Ovary (tissue), 10 donors: ENCODE measurements at places on chromosomes 12 and 14.
A peak's percentile ranks its signal among the peaks of the same experiment; 100 is the strongest.

DNA sequence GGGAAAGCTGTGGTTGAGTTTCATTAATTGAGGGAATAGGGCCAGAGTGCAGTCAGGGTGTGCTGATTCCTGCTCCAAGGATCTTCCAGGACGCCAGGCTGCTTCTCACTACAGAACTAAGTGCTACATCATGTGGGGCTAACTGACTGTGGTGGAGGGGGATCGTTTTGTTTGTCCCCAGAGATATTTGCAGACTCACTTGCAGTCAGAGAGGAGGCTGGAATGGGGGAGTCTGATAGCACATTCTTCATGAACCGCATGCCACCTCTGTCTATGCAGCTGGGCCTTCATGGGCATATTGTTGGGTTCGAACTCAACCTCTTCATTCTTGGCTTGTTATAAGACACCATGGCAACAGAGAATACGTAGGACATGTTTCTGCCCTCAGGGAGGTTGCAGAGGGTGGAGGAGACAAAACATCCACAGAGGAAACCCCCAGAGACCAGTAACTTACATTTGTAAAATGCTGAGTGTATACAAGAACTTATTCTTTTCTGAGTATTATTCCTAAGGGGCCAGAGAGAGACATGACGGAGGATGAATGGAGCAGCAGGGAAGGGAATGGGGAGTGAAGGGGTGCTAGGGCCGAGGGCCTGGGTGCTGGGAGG, 13.0 kb downstream of the KRT7 start:
- no peak for DNase-seq

GRCh38 chr12:14784471-14784870, 18.8 kb downstream of the WBP11 start:
- no peak for DNase-seq

DNA sequence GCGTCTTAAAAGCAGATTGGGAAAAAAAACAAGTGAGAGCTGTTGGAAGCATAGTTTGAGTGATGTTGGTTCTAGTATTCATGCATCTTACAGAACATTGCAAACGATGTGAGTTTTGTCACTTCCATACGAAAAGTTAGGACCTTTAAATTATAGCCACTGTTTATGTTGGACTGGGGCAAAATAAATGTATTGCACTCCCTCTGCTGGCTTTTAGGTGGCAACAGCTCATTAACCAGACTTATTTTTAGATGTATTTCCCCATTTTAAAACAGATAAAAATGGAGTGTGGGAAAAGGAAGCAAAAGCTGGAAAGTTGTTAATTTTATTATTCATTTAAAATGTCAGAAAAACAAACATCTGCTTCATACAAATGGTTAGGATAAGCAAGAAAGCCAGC, 111.9 kb downstream of the LGR5 start:
- DNase-seq = no peak

- no peak for DNase-seq
Measured at GRCh38 chr14:21894003-21894897, 220.6 kb upstream of the OR4E1 start.

DNA sequence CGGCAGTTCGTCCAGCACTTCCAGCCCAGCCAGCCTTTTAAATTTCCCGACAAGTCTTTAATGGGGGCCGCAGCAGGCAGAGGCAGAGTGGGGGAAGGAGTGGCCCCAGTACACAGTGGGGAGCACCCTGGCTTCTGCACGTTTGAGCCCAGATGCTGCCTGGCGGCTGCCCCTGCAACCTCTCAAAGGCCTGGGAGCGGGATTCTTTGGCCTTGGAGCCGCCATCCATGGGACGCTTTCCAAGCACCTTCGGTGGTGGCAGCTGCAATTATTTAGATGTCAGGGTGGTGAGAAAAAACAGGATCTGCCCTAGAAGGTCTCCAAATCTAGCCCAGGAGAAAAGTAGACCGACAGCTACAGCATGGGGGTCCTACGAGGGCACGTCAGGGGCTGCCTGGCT, 46.0 kb downstream of the FAM222A start:
- peak; percentile 33 for DNase-seq

GRCh38 chr12:124321040-124321481, 26.2 kb downstream of the RFLNA start:
- peak; percentile 81 for DNase-seq

- no peak for DNase-seq
Measured at GRCh38 chr12:122139266-122139665, 34.8 kb downstream of the IL31 start.

GRCh38 chr12:80861641-80862378, 75.9 kb downstream of the LIN7A start:
- no peak for DNase-seq

GRCh38 chr12:74980510-74980909, 229.1 kb downstream of the KCNC2 start:
- no peak for DNase-seq

- no peak for DNase-seq
Measured at GRCh38 chr12:90585640-90586304, 369.2 kb downstream of the CCER1 start.
